ENCODE measurements at places on chromosomes 1 and 21.

- no peak for DNase-seq
Measured at GRCh38 chr1:59917026-59917784, 9.4 kb downstream of the CYP2J2 start.

DNA sequence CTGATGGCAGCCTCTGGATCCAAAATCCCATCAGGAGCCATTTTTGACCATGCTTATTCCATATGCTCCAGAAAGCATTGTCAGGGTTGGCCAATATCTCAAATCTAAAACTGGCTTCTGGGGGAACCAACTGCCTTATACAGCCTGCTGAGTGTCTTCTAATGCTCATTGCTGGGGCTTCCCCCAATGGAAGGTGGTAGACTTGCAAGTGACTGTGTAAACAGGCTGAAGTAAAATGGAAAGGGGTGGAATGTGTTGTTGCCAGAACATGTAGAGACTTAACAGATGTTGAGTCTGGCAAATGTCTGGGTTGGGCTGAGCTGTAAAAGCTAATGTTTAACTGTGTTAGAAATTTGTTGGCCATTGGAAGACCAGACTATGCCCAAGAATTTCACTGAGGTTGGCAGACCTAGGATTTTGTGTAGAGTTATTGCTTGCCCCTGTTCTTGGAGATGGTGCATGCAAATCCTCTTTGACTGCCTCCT is 22.7 kb upstream of the LRIF1 start:
- DNase-seq = no peak

GRCh38 chr1:246142320-246142893 is 364.7 kb downstream of the SMYD3 start:
- DNase-seq = peak; percentile 34

DNA sequence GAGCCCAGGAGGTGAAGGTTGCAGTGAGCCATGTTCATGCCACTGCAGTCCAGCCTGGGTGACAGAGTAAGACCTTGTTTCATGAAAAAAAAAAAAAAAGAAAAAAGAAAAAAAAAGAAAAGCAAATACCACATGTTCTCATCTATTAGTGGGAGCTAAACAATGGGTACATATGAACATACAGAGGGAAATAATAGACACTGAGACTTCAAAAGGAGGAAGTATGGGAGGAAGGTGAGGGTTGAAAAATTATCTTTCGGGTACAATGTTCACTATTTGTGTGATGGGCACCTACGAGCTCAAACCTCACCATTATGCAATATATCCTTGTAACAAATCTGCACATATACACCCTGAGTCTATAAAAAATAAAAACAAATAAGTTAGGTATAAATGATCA is 6.4 kb downstream of the ITGB3BP start:
- DNase-seq = no peak

- DNase-seq = no peak
Measured at GRCh38 chr1:25642574-25643108, 26.1 kb downstream of the MAN1C1 start.

GRCh38 chr1:229159668-229160544 is 111.0 kb upstream of the RAB4A start:
- DNase-seq = no peak

Data from 8988T (cell line).